ENCODE measurements at places on chromosomes 7 and 10. TPM values are rescaled to one million over a fixed set of nuclear protein-coding genes. Genes with fewer than 3 reads are reported as not detected.

DNA sequence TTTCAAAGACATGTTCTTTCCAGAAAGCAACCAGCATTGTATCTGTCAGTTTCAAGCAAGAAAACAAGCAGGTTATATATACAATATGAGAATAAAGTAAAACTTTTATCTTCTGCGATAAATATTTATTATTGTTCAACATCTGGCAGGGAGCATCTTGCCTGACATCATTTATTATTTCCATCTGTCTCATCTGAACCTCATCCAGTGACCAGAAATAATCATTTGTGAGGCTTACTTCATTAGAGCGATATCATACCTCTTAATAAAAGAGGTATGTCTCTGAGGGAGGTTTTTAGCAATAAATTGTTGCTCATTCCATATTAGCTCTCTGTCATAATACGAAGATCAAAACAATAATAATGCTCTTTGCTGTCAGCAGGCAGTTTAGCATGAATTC is 226.1 kb downstream of the CDC14C start:
- peak; percentile 17 for DNase-seq

DNA sequence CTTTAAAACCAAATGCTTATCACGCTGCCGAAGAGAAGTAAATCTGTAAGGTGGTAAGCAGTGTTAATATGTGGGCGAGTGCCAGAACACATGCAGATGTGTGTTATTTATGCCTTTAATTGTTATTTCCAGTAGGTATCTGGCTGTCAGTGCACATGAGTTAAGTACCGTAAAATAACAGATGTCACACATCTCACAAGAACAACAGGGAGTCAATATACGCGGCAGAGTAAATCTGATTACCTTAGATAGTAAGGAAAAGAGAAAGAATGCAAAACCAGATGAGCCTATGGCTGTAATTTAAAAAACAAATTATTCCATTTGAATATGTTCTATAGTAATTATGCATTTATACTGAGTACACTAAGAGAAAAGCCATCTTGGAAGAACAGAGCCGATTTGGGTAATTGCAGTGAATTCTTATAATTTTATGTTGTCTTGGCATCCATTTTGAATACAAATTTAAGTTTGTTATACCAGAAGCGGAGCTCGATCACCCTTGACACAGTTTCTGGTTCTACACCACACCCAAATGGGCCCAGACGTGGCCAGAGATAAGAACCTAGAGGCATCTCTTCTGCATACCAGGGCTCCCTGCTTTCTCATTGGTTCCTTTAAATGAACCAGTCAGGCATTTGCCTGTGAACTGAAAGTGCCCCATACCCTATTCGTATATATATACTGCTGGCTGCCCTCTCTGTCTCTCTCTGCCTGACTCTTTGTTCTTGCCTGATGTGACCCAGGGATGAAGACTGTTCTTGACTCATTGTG is 34.8 kb downstream of the DNAJB9 start:
- no peak for DNase-seq

- DNase-seq: no peak
Observed at GRCh38 chr7:290554-291372, 793 bp downstream of the FOXL3 start.

DNA sequence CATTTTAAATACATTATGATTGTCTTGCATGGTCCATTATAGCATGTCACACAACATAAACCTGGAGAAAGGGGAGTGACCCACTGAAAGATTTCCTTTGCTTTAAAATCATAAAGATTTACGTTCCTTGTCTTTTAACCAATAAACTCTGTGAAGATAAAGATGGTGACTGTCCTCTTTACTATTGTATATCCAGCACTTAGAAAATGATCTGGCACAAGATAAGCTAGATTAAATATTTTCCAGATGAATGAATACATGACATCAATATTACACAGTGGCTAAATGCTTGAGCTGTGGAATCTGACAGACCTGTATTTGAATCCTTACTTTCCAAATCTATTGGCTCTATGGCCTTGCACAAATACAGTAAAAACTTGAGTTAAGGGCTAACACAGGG is 938.4 kb downstream of the SORCS1 start:
- DNase-seq: no peak

- no peak for DNase-seq
Observed at GRCh38 chr7:6128205-6128604, 97.0 kb downstream of the ANKRD61 start.

GRCh38 chr10:78045856-78046255 is 12.2 kb downstream of the RPS24 start:
- no peak for DNase-seq

Gene SLC39A12
- total RNA-seq: not detected

Gene ZNF365
- total RNA-seq: 6.1 TPM

DNA sequence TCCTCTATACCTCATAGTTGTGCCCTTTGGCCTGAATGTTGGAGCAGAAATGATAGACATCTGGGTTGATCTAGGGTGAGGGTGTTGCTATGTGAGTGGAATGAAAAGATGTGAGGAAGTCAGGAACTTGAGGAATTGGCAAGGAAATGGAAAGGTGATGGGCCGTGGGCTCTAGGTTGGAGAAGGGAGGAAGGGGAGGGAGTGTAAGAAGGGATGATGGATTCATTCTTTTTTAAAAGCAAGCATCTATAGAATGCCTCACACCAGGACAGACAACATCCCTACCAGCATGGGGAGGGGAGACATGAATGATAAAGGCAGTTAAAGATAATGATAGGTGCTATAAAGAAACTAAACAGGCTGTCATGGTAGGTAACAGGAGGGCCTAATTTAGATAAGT is 168.1 kb downstream of the WNT2 start:
- DNase-seq: no peak

DNA sequence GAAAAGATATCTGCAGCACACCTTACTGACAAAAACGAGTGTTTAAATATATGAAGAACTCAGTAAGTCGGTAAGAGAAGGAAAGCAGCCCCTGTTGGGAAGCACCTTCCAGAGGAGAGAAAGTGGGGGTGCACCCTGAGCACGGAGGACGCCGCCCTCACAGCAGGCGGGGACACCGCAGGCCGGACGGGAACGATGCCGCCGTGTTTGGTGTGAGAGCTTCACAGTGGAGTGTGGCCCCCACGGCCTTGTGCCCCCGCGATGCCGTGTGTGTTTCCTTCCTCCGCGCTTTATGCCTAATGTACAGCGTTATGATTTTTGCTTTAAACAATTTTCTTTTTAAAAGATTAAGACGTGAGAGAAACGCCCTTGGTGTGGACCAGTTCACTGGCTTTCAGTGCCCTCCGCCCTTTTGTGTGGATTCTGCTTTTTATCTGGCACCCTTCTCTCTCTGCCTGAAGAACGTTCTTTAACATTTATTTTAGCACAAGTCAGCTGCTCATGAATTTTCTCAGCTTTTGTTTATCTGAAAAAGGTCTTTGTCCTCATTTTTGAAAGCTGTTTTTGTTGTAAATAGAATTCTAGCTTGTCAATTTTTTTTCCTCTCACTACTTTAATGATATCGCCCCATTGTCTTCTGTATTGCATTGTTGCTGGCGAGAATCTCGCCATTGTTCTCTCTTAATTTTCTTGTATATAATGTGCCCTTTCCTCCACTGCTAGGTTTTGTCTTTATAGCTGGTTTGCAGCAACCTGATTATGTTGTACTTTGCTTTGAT is 110.7 kb downstream of the INPP5A start:
- DNase-seq: no peak

Gene TAF5
- total RNA-seq: 4.2 TPM

GRCh38 chr7:137590071-137590755 is 246.7 kb upstream of the PTN start:
- DNase-seq: peak; percentile 12

Gene NKX1-2
- total RNA-seq: not detected

Gene TEX47
- not detected for total RNA-seq

DNA sequence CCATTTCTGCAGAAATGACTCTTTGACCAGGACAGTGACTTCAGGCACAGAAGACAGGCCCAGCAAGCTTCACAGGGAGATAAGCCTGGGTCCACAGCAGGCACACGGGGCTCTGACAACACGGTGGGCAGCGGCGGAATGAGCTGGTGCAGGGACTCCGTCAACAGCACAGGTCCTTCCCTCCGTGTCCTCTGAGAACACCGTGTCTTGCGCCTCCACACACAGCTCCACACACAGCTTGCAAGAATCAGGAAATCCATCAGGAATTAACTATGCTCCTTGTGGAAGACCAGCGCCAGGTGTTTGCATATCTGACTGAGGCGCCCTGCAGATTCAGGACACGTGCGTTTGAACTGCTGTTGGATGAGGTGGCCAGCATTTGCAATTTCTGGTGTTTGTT is 39.6 kb downstream of the TCERG1L start:
- DNase-seq: no peak

DNA sequence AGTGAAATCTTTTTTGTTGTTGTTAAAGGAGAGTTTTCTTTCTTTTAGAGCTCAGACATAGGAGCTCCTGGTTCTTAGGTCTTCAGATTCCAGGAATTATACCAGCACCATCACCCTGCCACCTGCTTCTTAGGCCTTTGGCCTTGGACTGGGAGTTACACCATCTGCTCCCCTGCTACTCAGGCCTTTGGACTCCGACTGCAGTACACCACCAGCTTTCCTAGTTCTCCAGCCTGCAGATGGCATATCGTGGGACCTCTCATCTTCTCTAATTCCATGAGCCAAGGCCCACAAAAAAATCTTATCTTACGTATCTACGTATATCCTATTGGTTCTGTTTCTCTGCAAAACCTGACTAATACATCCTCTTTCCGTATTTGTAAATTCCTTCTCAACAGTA is 5.1 kb upstream of the TACC2 start:
- no peak for DNase-seq

DNA sequence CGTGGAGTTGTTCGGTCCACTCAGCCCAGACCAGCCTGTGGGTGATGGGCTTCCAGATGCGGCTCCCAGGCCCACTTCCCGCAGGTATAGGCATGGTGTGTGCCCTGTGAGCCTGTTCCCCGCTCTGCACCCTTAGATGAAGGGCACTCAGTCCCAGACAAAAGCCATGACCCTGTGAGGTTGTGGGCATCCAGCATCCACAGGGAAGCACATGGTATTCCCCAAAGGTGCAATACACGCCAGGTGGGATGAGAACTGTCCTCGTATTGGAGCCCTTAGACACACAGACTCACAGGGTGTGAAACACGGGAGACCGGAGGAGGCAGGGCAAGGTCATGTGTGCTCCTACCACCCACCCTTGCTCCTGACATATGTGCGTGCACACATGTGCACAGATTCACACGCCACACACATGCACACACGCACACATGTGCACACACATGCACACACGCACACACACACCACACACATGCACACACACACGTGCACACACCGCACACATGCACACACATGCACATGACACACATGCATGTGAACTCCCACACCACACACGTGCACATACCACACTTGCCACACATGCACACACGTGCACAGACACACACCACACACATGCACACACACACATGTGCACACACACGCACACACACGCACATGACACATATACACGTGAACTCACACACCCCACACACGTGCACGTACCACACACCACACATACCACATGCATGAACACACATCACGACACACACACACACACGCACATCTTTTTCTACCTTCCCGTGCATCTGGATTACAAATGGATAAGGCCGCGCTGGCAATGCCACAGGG is 319.4 kb downstream of the WDR37 start:
- DNase-seq: no peak

- no peak for DNase-seq
Observed at GRCh38 chr10:111079241-111079760, 2.5 kb downstream of the ADRA2A start.

GRCh38 chr7:156618780-156619367 is 21.7 kb upstream of the RNF32 start:
- DNase-seq: no peak

GRCh38 chr7:264541-265191 is 25.3 kb upstream of the FOXL3 start:
- no peak for DNase-seq

DNA sequence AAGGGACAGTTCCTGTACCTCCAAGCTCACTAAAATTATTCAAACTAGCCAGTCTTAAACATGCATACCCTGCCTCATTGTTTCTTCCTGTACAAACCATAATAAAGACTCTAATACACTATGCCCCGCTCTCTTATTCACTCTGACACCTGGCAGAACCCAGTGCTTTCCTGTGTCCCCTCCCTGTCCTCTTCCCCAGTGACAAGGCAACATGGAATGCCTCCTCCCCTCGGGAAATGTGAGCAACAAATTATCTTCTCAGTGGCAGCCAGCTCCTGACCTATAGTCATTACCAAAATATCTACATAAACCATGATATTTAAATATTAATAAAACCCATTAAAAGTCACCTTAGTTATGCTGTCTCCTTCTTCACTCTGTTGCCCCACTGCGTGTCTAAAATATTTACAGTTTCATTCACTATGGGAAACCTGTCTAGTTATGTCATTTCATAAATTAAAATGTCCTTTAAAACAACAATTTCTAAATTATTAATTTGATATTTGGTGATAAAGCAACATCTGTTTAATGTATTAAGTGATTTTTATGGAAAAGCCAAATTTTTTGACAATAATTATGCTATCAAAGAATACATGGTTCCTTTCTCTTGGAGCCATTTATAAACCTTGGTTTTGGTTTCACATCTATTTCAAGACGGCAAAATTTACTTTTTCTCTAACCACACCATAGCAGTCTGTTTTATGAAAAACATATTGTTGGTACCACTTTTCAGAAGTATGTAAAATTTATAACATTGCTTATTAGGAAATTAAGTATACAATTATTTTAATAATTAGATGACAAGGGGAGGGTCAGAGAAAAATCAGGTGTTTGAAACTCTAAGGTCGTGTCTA is 1355.2 kb downstream of the XPNPEP1 start:
- no peak for DNase-seq

GRCh38 chr7:34107276-34107675 is 201.9 kb downstream of the BMPER start:
- peak; percentile 21 for DNase-seq

Gene CALCR
- under 0.01 TPM for total RNA-seq

- DNase-seq: peak; percentile 69
Observed at GRCh38 chr7:129271500-129272355, 46.9 kb downstream of the AHCYL2 start.

Gene ANKRD61
- total RNA-seq: not detected

GRCh38 chr7:150377196-150377595 is 1.9 kb upstream of the ZNF775 start:
- DNase-seq: no peak

- DNase-seq: peak; percentile 99
Observed at GRCh38 chr7:101717628-101718357, 88.7 kb upstream of the MYL10 start.

- DNase-seq: no peak
Observed at GRCh38 chr10:71379118-71379766, 17.5 kb upstream of the CDH23 start.

DNA sequence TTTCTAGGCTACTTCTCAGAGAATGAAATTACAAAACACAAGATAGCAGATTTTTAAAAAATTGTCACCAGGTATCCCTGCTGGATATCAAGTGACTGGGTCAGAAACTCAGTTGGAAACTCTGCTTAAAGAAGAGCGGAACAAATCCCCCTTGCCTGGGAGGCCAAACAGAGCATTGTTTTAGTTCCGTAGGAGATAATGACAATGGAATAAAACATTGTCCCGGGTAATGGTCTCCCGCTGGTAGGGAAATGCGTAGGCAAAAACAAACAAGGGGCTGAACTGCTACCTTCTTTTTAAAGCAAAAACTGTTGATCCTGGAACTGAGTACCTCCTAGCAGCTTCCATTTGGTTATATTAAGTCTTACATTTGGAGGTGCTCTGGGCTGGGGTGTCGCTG is 21.3 kb upstream of the VAX1 start:
- no peak for DNase-seq

Measured in fibroblast of villous mesenchyme (primary cell).